ENCODE measurements at places on chromosomes 5 and 9.

- no peak for DNase-seq
Measured at GRCh38 chr9:30713243-30713642, 1671.2 kb upstream of the ACO1 start.

DNA sequence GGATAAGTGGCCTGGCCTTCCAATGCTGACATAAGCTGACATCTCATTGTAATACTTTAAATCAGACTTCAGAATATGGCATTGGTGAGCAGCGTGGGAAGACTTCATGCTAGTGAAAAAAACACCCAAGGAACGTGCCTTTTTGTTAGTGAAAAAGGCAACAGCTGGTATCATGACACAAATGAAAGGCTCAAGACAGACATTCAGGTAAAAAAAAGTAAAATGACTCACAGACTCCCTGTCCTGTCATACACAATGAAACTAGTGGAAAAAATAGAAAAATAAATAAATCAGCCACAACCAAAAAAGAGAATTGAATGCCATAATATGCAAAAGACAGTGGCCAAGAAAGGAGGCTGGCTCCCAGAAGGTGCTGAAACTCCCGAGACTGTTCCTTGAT lies 24.4 kb upstream of the PPP1R2B start:
- DNase-seq = no peak

DNA sequence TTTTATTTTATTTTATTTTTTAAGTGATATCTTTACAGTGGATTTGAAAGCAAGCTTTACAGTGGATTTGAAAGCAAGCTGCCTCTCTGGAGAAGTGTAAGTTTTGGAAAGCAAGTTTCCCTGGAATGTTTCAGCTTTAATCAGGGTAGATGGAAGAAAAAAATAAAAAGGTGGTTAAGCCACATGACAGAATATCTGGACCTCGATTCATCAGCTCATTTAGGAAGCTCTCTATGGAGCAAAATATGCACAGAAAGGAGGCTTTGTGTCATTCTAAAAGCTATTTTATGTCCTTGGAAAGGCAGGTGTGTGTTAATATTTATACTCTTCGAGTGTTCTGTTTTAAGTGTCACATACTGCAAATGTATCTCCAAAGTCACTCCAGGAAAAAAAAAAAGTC lies 409.2 kb upstream of the KLF4 start:
- no peak for DNase-seq

GRCh38 chr9:4146293-4146692 lies 153.6 kb downstream of the GLIS3 start:
- no peak for DNase-seq

DNA sequence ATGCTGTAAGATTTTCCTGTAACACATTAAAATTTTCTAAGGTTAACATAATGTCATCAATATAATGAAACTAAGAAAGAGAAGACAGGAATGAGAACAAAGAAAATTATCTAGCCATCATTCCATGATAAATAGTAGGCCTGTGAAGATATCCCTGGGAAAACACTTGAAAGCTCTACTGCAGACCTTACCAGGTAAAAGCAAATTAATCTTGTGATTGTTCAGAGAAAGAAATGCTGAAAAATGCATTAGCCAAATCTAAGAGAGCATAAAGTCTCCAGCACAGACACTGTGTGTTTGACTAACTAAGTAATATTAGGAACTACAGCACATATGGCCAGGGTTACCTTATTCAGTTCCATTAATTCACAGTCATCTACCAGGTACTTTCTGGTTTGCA lies 628.3 kb upstream of the GRAMD2B start:
- DNase-seq = no peak

- DNase-seq = no peak
Measured at GRCh38 chr9:122059955-122060324, 33.2 kb downstream of the TTLL11 start.

DNA sequence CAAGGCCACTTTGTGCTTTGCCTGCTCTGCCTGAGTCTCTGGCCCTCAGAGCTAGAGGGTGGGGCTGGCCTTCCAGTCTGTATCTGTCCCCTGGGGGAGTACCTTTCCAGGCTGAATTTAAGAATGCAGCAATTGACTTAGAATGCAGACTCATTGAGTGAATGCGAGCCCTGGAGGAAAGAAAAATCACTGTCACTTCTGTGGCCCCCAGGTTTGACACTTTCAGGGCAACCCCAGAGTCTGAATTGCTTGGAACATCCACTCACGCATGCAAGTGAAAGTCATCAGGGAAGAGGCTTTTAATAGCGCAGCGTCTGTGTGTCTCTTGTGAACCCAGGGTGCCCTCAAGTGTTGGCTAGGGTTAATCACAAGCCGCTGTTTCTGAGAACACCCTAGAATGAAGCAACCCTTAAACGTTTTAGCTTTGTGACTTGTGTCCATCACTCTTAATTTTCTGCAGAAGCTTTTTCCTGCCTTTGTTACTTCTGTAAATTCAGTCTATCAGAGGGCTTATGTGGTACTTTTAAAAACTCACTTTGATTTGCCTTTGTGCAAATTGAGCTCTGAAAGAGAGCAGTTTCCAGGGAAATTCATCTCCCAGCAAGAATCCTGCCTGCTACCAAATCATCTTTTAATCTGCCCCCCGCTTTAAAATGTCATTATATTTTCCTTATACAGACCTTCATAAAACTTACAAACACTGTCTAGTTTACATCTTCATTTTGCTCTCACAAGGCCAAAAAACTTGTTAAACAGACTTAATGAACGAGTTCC lies 146.8 kb upstream of the IQGAP2 start:
- DNase-seq = peak; percentile 38

GRCh38 chr5:40428815-40429214 lies 250.9 kb upstream of the PTGER4 start:
- no peak for DNase-seq

GRCh38 chr5:163379298-163380155 lies 57.9 kb upstream of the CCNG1 start:
- no peak for DNase-seq

DNA sequence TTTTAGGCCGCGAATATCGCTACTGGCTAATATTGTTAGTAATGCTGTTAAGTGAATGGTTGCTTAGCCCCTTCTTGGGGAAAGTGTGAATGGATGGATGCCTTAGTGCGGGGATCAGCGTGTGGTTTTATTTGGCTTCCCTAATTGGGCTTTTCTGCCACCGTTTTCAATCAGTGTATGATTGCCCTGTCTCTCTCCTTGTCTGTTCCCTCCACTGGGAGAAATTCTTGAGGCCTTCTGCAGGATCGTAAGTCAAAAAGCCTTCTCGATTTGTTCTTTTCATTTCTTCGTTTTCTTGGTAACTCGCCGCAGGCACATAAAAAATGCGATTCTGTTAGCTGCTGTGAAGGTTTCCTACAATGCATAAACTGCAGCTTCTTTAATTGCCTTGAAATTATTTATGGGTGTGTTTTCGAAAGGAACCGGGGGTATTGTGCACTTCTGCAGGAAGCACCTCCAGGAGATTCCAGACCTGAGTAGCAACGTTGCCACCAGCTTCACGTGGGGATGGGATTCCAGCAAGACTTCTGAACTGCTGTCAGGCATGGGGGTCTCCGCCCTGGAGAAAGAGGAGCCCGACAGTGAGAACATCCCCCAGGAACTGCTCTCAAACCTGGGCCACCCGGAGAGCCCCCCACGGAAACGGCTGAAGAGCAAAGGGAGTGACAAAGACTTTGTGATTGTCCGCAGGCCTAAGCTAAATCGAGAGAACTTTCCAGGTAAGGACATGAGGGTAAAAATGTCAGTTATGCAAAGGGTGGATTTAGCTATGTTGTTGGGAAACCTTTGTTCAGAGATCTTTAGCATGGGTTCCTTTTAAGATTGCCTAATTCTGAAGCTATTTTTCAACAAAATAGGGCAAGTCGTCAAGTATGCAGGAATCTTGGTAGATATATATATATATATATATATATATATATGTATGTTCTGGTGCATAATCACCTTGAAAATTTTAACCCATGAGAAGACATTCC lies 700 bp downstream of the SKP2 start:
- no peak for DNase-seq

DNA sequence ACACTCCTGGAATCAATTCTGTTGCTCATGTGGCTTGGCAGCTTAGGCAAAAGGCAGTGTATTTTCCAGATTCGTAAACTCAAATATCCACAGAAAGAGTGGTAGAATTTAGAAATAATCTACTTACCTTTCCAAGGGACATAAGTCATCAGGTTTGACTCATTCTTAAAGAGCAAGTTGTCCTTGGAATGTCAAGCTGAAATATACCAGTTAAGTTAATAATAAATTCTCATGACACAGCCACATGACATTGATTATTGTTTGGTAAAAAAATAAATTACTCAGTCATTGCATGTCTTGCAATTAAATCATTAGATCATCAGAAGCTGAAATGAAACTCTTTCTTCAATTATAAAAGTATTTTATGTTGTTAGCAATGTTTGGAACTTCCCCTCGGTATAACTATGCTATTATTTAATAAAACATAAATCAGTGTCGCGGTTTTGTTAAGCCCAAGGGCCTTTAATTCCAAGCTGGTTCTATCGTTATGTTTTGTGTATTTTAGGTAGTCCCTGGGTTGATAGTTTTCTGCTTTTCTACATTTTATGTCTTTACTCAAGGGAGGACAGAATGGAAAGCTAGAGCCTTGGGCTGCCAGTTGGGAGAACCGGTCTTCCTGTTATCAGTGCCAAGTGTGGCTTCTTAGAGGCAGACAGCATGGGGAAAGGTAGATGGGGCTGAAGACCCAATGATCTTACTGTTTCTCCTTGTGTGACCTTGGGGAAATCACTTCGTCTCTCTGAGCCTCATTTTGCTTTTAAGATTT lies 79.3 kb upstream of the PRLR start:
- DNase-seq = no peak

DNA sequence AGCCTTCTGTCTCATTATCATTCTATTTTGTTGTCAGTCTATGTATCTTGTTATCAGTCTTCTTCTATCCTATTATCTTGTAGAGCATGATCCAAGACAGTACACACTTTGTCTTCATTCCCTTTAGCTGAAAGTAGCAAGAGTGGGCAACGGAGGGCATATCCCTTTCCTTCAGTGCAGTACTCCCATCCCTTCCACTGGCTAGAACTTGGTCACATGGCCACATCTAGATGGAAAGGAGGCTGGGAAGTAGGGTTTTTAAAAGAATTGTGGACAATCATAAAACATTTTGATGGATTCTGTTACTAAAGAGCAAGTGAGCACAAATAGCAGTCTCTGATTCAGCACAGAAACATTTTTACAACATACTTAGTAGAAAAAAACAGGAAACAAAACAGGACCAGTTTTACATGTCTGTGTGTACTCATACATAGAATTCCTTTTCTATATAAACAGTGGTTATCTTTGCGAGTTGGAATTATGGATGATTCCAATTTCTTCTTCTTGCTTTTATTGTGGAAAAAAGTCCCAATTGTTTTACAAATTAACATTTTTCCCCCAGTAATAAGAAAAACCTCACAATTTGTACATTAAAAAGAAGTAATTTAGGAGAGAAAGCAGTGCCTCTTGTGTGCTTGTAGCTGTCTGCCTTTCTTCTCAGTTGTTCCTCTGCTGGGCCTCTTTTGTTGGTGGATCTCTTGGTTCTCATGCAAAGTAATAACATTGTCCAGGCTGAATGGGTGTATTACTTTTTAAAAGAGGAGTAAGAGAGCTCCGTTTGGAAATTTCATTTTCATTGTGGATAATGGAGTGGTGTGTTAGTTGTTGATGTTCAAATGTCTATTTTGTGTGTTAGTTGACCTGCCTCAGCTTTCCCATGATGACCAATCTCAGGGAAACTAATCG lies 410.9 kb upstream of the TRPC7 start:
- no peak for DNase-seq

DNA sequence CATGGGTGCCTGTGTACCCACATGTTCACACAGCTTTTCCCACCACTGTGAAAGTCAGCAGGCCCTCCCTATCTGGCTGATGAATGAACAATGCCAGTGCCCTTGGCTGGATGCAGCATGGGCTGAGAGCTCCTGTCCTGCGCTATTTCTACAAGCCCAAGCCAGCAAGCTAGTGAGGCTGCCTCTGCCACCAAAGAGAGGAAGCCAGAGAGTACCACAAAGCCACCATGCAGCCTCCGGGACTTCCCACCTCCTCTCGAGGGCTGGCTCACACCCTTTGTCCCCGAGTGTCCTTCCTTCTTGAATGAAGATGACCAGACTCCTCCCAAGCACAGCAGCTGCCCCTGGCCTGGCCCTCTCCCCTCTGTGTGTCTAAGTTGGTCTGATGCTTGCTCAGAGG lies 76.5 kb downstream of the SH3PXD2B start:
- DNase-seq = no peak

- DNase-seq = no peak
Measured at GRCh38 chr5:146671561-146672295, 155.7 kb upstream of the GPR151 start.

- peak; percentile 59 for DNase-seq
Measured at GRCh38 chr5:151151793-151152192, 5.8 kb downstream of the ANXA6 start.

DNA sequence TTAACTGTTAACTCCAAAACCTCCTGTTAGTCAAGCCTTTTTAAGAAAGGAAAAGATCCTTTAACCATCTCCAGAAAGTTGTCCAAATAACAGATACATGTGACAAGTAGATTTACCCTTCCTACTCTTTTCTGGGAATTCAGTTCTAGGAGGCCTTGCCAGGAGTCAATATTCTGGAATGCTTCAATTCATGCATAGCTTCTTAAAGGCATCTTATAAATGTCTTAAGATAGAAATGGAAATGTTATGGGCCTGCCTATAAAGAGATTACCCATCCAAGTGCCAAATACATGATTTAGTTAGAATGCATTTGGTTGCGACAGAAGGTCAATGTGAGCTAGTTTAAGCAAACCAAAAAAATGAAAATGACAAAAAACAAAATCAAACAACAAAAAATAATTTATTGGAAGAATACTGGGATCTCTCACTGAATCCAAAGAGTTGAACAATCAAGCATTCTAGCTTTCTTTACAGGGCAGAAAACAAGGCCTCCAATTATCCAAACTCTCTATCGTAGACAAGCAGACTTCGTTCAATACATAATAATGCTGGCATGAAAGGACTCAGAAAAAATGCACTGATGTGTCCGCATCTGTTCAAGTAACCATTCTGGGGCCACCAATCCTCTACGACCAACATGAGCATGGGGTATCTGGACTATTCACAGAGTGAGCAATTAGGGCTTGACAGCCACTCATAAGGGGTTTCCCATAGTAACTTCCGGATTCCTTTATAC lies 188.6 kb downstream of the CTNND2 start:
- no peak for DNase-seq

GRCh38 chr5:56622141-56622540 lies 193.2 kb upstream of the MAP3K1 start:
- no peak for DNase-seq

- DNase-seq = no peak
Measured at GRCh38 chr5:7068899-7069298, 327.0 kb upstream of the ADCY2 start.
